ENCODE measurements at places on chromosomes 7 and 10.

- peak; percentile 73 for DNase-seq
Observed at GRCh38 chr10:89639326-89639725, 5.7 kb downstream of the PANK1 start.

- DNase-seq: no peak
Observed at GRCh38 chr10:118868589-118868988, 113.8 kb upstream of the CACUL1 start.

- no peak for DNase-seq
Observed at GRCh38 chr7:136513744-136514143, 354.7 kb upstream of the CHRM2 start.

GRCh38 chr10:76523246-76523645, 1091.8 kb downstream of the LRMDA start:
- DNase-seq: no peak

GRCh38 chr10:133315847-133316246, 7.1 kb downstream of the ZNF511 start:
- peak; percentile 29 for DNase-seq

DNA sequence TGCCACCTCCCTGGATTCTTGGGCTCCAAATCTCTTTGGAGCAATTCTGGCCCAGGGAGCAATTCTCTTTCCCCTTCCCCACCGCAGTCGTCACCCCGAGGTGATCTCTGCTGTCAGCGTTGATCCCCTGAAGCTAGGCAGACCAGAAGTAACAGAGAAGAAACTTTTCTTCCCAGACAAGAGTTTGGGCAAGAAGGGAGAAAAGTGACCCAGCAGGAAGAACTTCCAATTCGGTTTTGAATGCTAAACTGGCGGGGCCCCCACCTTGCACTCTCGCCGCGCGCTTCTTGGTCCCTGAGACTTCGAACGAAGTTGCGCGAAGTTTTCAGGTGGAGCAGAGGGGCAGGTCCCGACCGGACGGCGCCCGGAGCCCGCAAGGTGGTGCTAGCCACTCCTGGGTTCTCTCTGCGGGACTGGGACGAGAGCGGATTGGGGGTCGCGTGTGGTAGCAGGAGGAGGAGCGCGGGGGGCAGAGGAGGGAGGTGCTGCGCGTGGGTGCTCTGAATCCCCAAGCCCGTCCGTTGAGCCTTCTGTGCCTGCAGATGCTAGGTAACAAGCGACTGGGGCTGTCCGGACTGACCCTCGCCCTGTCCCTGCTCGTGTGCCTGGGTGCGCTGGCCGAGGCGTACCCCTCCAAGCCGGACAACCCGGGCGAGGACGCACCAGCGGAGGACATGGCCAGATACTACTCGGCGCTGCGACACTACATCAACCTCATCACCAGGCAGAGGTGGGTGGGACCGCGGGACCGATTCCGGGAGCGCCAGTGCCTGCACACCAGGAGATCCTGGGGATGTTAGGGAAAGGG, 913 bp downstream of the NPY start:
- no peak for DNase-seq

GRCh38 chr7:54898659-54899340, 120.0 kb upstream of the EGFR start:
- no peak for DNase-seq

DNA sequence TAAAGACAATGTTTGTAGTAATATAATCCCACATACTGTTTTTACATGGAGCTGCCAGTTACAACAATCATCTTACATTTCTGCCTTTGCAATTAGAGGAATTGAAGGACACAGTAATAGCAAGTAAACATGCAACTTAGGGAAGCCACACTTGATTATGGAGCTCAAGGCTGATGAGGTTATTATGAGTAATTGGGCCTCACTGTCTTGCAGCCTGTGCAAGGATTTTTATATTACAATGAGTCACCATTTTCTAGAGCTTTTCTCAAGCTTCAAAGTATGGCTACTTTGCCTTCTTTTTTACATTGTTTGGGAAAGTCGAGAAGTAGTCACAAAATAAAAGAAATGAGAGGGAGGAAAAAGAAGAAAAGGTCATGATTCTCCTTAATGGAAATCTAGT, 226.4 kb downstream of the KIAA1217 start:
- no peak for DNase-seq

DNA sequence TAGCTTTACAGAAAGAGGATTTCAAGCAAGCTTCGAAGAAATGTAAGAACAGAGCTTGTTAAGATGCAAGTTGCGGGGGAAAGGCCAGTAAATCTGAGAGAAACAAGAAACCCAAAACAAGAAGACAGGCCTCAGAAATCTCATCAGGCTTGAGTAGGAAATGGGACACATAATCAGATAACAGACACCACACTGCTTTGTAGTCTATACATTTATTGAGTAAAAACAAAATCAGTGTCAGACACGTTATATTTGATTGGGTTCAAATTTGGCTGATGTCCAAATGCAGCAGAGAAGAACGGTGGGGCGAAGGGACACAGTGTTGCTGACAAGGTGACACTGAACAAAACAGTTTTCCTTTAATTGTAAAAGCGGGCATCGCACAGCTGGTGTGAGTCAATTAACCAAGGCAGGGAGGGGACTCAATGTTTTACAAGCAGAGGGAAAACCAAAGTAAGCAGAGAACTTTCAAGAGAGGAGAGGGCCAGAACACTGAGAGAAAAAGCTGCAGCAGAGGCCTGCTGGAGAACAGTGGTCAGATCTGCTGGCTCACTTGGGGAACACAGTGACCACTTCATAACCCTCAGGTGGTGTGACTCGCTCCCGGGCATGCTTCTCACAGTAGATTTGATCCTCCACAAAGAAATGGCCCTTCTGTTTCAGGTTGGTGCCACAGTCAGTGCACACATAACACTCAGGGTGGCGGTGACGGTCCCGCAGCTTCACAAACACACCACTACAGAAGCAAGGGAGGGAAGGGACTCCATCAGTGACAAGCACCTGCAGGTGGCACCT, 43.5 kb downstream of the ACSM6 start:
- DNase-seq: no peak

- no peak for DNase-seq
Observed at GRCh38 chr10:71334221-71334791, 15.2 kb downstream of the SLC29A3 start.
